Karpas-422 (cell line): ENCODE measurements at places on chromosomes 4 and X. TPM values are rescaled to one million over a fixed set of nuclear protein-coding genes. Genes with fewer than 3 reads are reported as not detected.
A peak's percentile ranks its signal among the peaks of the same experiment; 100 is the strongest.

Gene STARD8
- 0.36 TPM in 1 of 2 replicates, not detected in the other for total RNA-seq

Gene FAM120C
- total RNA-seq: 11.1 and 16.6 TPM in 2 replicates

Gene WDR17
- total RNA-seq: 2.2 and 3.8 TPM in 2 replicates

Gene SRD5A3
- 15.6 and 25.7 TPM in 2 replicates for total RNA-seq

Gene PRKG2
- total RNA-seq: not detected in 2 replicates

- no peak for DNase-seq
- no peak overlapping the region for H3K27ac ChIP-seq
- H3K27me3 ChIP-seq: no peaks in the 10 kb centered on the region
- no peak overlapping the region for H3K4me3 ChIP-seq
- H3K36me3 ChIP-seq: no peaks in the 10 kb centered on the region
- H3K4me1 ChIP-seq: no peaks in the 10 kb centered on the region
These were observed 27.5 kb upstream of the PLS3 start for GRCh38 chrX:115533485-115533884.

DNA sequence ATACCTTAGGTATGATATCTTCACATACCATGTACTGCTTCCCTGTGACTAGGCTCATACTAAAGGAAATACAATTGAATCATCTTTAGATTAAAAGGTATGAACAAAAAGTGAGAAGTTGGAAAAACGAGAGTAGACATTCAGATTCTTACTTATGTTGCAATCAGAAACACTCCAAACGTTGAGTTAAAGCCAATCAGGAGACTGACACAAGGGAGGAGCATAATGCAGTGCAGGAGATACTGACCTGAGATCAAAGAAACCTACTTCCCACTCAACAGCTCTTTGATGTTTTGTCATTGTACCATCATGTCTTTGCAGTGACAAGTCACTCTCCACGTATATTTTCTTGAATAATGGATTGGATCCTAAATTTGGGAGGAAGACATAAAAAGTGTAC is 8.9 kb upstream of the PCDH18 start:
- H3K27me3 ChIP-seq: no peaks in the 10 kb centered on the region
- no peak overlapping the region for H3K27ac ChIP-seq
- H3K4me3 ChIP-seq: no peak overlapping the region
- no peaks in the 10 kb centered on the region for H3K36me3 ChIP-seq

DNA sequence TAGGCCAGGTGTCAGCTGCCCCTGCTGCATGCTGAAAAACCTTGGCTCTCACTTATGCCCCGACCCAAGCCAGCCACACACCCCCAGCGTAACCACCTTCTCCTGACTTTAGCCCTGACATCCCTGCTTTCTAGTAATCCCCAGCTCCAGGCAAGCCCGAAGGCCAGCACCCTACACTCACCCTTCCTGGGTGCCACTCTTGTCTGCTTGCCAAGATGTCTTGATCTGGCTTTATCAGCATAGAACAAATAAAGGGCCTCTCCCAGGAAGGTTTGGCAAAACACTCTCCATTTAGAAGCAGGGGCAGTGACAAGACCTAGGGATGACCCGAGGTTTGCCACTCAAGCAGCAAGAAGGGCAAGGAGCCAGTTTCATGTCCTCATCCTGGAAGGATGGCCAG is 6.8 kb upstream of the MAP9 start:
- H3K4me1 ChIP-seq: peaks cover 8% of the 10 kb centered on the region
- H3K27me3 ChIP-seq: no peaks in the 10 kb centered on the region; the same call in 1 of the 2 replicates
- no peak for DNase-seq
- no peak overlapping the region for H3K27ac ChIP-seq
- no peak overlapping the region for H3K4me3 ChIP-seq
- no peaks in the 10 kb centered on the region for H3K36me3 ChIP-seq

GRCh38 chrX:10052906-10053625 is 85.9 kb downstream of the CLDN34 start:
- DNase-seq: no peak
- no peaks in the 10 kb centered on the region for H3K4me1 ChIP-seq
- no peak overlapping the region for H3K27ac ChIP-seq
- H3K27me3 ChIP-seq: no peaks in the 10 kb centered on the region

GRCh38 chr4:44674471-44674870 is 3.7 kb upstream of the GUF1 start:
- DNase-seq: no peak
- H3K27ac ChIP-seq: no peak overlapping the region
- no peaks in the 10 kb centered on the region for H3K36me3 ChIP-seq
- peaks cover 6% of the 10 kb centered on the region for H3K4me1 ChIP-seq
- no peaks in the 10 kb centered on the region for H3K27me3 ChIP-seq

DNA sequence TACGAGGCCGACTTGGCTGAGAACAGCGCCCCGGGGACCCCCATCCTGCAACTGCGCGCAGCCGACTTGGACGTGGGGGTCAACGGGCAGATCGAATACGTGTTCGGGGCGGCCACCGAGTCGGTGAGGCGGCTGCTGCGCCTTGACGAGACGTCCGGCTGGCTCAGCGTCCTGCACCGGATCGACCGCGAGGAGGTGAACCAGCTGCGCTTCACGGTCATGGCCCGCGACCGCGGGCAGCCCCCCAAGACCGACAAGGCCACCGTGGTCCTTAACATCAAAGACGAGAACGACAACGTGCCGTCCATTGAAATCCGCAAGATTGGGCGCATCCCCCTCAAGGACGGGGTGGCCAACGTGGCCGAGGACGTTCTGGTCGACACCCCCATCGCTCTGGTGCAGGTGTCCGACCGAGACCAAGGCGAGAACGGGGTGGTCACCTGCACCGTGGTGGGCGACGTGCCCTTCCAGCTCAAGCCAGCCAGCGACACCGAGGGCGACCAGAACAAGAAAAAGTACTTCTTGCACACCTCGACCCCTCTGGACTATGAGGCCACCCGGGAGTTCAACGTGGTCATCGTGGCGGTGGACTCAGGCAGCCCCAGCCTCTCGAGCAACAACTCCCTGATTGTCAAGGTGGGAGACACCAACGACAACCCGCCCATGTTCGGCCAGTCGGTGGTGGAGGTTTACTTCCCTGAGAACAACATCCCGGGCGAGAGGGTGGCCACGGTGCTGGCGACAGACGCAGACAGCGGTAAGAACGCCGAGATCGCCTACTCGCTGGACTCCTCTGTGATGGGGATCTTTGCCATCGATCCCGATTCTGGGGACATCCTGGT is 2.4 kb downstream of the PCDH7 start:
- no peaks in the 10 kb centered on the region for H3K27me3 ChIP-seq
- DNase-seq: no peak
- no peaks in the 10 kb centered on the region for H3K36me3 ChIP-seq
- H3K4me1 ChIP-seq: no peaks in the 10 kb centered on the region
- H3K27ac ChIP-seq: no peak overlapping the region
- no peak overlapping the region for H3K4me3 ChIP-seq

GRCh38 chr4:16082426-16083240 is 1.2 kb downstream of the PROM1 start:
- H3K4me3 ChIP-seq: no peak overlapping the region
- H3K27me3 ChIP-seq: no peaks in the 10 kb centered on the region
- no peak overlapping the region for H3K27ac ChIP-seq
- H3K4me1 ChIP-seq: no peaks in the 10 kb centered on the region

- peak overlapping the region; percentile 42 for H3K27ac ChIP-seq
- no peak overlapping the region for H3K4me3 ChIP-seq
- no peaks in the 10 kb centered on the region for H3K27me3 ChIP-seq
- no peak for DNase-seq
- peaks cover 38% of the 10 kb centered on the region for H3K4me1 ChIP-seq
These were observed 1.9 kb upstream of the DCK start for GRCh38 chr4:70991596-70991995.

DNA sequence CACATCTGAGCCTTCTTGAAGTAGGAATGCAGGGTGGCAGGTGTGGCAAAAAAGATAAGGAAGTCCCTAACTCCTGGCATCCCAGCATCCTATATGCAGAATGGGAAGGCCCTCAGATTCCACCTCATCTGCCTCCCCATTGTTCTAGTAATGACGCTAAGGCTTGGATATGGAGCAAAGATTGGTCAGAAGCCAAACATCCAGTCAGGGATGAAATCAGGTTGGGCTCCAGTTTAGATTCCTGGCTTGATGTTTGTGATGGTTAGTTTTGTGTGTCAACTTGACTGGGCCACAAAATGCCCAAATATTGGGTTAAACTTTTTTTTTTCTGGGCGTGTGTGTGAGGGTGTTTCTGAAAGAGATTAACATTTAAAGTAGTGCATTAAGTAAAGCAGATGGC is 39.6 kb upstream of the MAGEA4 start:
- H3K36me3 ChIP-seq: no peaks in the 10 kb centered on the region
- H3K27me3 ChIP-seq: no peaks in the 10 kb centered on the region
- H3K4me1 ChIP-seq: no peaks in the 10 kb centered on the region
- no peak overlapping the region for H3K27ac ChIP-seq

GRCh38 chr4:99651811-99652485 is 5.7 kb downstream of the C4orf54 start:
- no peaks in the 10 kb centered on the region for H3K36me3 ChIP-seq
- H3K27ac ChIP-seq: peak overlapping the region; percentile 84
- peaks cover 88% of the 10 kb centered on the region for H3K4me1 ChIP-seq
- no peak for DNase-seq

- no peak for DNase-seq
- no peaks in the 10 kb centered on the region for H3K27me3 ChIP-seq
These were observed 17.7 kb upstream of the LAMP2 start for GRCh38 chrX:120486786-120487185.

- H3K27me3 ChIP-seq: no peaks in the 10 kb centered on the region
- no peak overlapping the region for H3K27ac ChIP-seq
- DNase-seq: no peak
- no peaks in the 10 kb centered on the region for H3K4me1 ChIP-seq
- no peak overlapping the region for H3K4me3 ChIP-seq
These were observed 191.1 kb upstream of the NEIL3 start for GRCh38 chr4:177118596-177118995.

GRCh38 chrX:154534526-154535322 is 11.9 kb downstream of the G6PD start:
- no peaks in the 10 kb centered on the region for H3K36me3 ChIP-seq
- no peaks in the 10 kb centered on the region for H3K27me3 ChIP-seq
- peaks cover 3% of the 10 kb centered on the region for H3K4me1 ChIP-seq
- no peak overlapping the region for H3K27ac ChIP-seq
- DNase-seq: peak; percentile 95

GRCh38 chr4:65865489-65865888 is 195.2 kb upstream of the EPHA5 start:
- no peak for DNase-seq
- no peak overlapping the region for H3K27ac ChIP-seq
- no peaks in the 10 kb centered on the region for H3K36me3 ChIP-seq
- H3K4me1 ChIP-seq: no peaks in the 10 kb centered on the region
- no peak overlapping the region for H3K4me3 ChIP-seq
- no peaks in the 10 kb centered on the region for H3K27me3 ChIP-seq

DNA sequence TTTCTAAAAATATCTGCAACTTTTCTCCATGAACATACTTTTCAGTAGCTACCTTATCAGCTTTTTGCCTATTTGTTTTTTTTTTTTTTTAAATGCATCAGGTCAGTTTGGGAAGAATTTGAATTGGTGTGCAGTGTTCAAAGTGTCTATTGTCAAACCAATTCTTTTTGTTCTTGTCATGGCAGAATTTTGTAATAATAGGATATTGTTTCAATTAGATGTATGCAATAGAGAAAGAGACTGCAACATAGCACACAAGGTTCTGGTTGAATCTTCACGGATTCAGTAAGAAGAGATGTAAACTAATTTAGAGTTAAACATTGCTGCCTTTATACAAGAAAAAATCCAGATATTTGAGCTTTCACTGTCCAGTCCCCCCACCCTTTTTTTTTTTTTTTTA is 277.1 kb downstream of the GRID2 start:
- H3K27me3 ChIP-seq: no peaks in the 10 kb centered on the region
- H3K27ac ChIP-seq: no peak overlapping the region
- no peaks in the 10 kb centered on the region for H3K4me1 ChIP-seq
- DNase-seq: no peak
- no peak overlapping the region for H3K4me3 ChIP-seq

GRCh38 chrX:103513476-103514108 is 5.7 kb downstream of the RAB40A start:
- DNase-seq: no peak
- no peaks in the 10 kb centered on the region for H3K4me1 ChIP-seq
- H3K27ac ChIP-seq: no peak overlapping the region
- H3K4me3 ChIP-seq: no peak overlapping the region
- H3K27me3 ChIP-seq: no peaks in the 10 kb centered on the region

DNA sequence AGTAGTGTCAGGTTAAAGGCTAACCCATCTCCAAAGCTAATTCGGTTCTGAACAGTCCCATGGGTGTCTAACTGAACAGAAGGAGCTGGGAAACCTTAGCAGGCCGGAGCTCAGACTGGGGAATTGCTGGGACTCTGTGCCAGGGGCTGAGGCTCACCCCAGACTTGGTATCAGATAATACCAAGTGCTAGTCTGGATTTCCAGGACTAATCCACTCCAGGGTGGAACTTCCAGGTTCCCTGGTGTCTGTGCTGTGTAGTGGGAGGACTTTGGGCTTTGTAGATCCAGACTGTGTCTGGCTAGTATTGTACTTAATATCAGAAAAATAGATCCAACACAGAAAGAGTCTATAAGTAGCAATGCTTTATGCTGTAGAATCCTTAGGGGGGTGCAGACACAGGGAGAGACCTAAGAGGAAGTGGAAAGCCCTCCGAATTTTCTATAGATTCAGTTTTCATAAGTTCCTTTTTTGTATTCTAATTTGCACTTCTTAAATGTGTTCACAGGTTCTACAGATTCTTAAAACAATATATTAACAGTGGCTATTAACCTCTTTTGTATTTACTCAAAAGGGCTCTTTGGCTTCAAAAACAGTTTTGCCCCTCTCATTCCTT is 4.1 kb downstream of the ZNF827 start:
- peak overlapping the region; percentile 93 for H3K27ac ChIP-seq
- peak; percentile 86 for DNase-seq
- peaks cover 9% of the 10 kb centered on the region; the same call in 1 of the 2 replicates for H3K36me3 ChIP-seq
- peaks cover 73% of the 10 kb centered on the region for H3K4me1 ChIP-seq
- H3K4me3 ChIP-seq: peak overlapping the region; percentile 90
- no peaks in the 10 kb centered on the region for H3K27me3 ChIP-seq

- no peaks in the 10 kb centered on the region for H3K27me3 ChIP-seq
- no peaks in the 10 kb centered on the region for H3K4me1 ChIP-seq
- H3K27ac ChIP-seq: no peak overlapping the region
- H3K36me3 ChIP-seq: peaks cover 3% of the 10 kb centered on the region; the same call in 1 of the 2 replicates
- DNase-seq: no peak
These were observed 122.6 kb upstream of the PLAC1 start for GRCh38 chrX:134780908-134781307.

- no peak overlapping the region for H3K4me3 ChIP-seq
- DNase-seq: no peak
- no peaks in the 10 kb centered on the region for H3K36me3 ChIP-seq
- no peak overlapping the region for H3K27ac ChIP-seq
These were observed 59.2 kb downstream of the PCDH19 start for GRCh38 chrX:100350704-100351489.
